Activated naive CD8-positive, alpha-beta T cell treated with anti-CD3 and anti-CD28 coated beads for 36 hours (primary cell): ENCODE measurements at places on chromosomes 5 and 9.

- H3K27ac ChIP-seq: no peak overlapping the region
- DNase-seq: no peak
- no peaks in the 10 kb centered on the region for H3K4me1 ChIP-seq
- no peaks in the 10 kb centered on the region for H3K36me3 ChIP-seq
These were observed 81.8 kb downstream of the ZNF618 start for GRCh38 chr9:113957821-113958341.

GRCh38 chr9:70043689-70044489 is at the start of gene MAMDC2:
Gene MAMDC2 (plus strand): TSS chr9:70043848. CDS start chr9:70044198, 350 bp downstream.
- no peak within 1 kb of the TSS for H3K27ac ChIP-seq
- DNase-seq: no peak
- peaks cover 64% of the 10 kb centered on the region for H3K27me3 ChIP-seq
- H3K36me3 ChIP-seq: no peaks in the 10 kb centered on the region
- H3K4me3 ChIP-seq: peak within 1 kb of the TSS; percentile 42

- no peak overlapping the region for H3K27ac ChIP-seq
- H3K36me3 ChIP-seq: no peaks in the 10 kb centered on the region
- H3K27me3 ChIP-seq: peaks cover 4% of the 10 kb centered on the region
These were observed 117.1 kb upstream of the WWC1 start for GRCh38 chr5:168174376-168174775.

DNA sequence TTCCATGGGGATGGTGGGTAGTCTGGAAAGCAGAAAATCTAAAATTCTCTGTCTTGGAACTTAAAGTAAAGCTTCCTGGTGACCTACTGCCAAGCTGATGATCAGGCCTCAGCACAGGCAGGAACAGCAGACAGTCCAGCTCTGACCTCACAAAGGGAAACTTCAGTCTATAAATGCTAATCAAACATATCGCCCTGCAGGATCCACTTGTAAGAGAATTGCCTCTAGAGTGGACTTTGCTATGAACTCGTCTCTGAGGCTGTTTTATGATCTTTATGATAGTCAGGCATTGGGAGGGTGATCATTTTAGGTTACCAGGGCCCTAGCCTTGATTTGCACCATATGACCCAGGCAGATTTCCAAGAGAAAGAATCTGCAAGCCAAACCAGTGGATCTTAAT is 67.6 kb upstream of the SELENOP start:
- no peaks in the 10 kb centered on the region for H3K4me1 ChIP-seq
- H3K36me3 ChIP-seq: no peaks in the 10 kb centered on the region
- DNase-seq: no peak
- H3K27me3 ChIP-seq: no peaks in the 10 kb centered on the region
- no peak overlapping the region for H3K4me3 ChIP-seq

GRCh38 chr5:162174358-162174974 is 106.9 kb downstream of the GABRG2 start:
- DNase-seq: no peak
- H3K4me3 ChIP-seq: no peak overlapping the region
- no peaks in the 10 kb centered on the region for H3K4me1 ChIP-seq
- H3K36me3 ChIP-seq: no peaks in the 10 kb centered on the region

DNA sequence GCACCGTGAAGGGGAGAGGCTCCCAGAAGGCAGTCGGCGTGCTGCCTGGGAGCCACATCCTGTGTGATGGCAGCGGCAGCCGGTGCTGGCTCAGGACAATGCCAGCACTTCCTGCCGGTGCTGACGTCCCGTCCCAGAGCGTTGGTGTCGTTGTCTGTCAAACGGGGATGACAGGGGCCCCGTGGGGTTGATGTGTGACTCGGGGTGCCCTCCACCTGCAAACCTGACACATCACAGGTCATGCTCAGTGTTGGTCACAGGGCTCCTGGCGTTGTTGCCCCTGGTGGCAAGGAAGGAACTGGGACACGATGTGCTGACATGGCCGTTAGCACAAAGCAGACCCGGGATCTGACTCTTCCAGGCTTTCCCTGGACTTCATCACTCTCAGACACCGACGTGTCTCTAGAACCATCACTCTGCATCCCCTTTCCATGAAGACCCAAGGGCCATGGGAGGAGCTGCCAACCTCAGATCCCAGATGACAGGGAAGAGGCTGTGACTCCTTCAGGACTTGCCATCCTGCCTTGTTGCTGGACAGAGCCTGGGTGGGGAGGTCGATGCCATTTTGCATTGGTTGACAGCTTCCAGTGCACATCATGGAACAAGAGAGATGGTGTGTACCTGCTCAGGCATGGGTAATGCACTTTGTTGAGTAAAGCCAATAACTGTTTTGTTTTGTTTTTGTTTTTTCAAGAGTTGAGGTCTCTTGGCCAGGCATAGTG is 21.5 kb downstream of the PLPP7 start:
- H3K27ac ChIP-seq: peak overlapping the region; percentile 76
- no peaks in the 10 kb centered on the region for H3K36me3 ChIP-seq
- no peaks in the 10 kb centered on the region for H3K27me3 ChIP-seq
- peaks cover 9% of the 10 kb centered on the region for H3K4me1 ChIP-seq
- no peak overlapping the region for H3K4me3 ChIP-seq

DNA sequence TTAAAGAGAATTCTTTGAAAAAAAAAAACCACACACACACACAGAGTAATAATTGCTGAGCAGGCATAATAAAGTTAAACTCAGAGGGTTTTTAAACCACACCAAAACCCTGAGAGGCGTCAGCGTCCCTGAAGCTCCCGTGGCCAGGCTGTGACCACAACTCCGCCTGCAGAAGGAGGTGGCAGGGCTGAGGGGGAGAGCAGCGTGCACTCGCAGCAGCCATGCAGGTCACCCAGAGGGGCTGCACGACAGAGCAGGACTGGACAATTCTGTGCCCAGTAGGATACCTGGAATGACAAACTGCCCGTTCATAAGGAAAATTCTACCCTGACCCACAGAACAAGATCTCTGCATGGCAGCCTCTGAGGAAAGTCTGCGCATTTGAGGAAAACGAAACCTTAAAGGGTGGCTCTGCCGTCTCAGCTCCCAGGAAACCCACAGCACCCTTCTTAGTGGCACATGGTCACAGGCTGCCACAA is 44.0 kb downstream of the ROR2 start:
- H3K4me1 ChIP-seq: peaks cover 17% of the 10 kb centered on the region
- DNase-seq: peak; percentile 55
- H3K27ac ChIP-seq: no peak overlapping the region
- H3K4me3 ChIP-seq: peak overlapping the region; percentile 55

GRCh38 chr9:33249087-33249658 is 9.2 kb downstream of the SPINK4 start:
- no peak overlapping the region for H3K27ac ChIP-seq
- H3K27me3 ChIP-seq: no peaks in the 10 kb centered on the region
- DNase-seq: no peak
- H3K4me3 ChIP-seq: no peak overlapping the region

GRCh38 chr9:93089481-93089991 is 6.5 kb upstream of the CARD19 start:
- no peak for DNase-seq
- H3K36me3 ChIP-seq: peaks cover 49% of the 10 kb centered on the region
- H3K27me3 ChIP-seq: no peaks in the 10 kb centered on the region
- peak overlapping the region; percentile 34 for H3K27ac ChIP-seq
- no peak overlapping the region for H3K4me3 ChIP-seq

DNA sequence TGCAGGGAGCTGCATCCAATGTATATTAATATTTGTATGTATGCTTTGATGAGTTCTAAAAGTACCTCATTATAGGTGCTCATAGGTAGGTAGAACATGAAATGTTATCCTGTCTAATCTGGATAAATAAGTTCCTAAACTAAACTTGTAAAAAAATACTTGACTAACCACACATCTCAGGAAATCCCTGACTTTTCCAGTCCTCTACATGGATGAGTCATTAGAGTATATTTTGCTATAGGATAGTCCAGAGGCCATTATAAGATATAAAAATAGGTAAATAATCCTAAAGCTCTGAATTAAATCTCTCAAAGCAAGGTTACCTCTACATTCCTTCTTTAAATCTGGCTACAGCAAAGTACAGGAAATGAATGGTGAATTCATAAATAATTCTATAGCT is 404.3 kb downstream of the RAB3C start:
- peaks cover 1% of the 10 kb centered on the region for H3K4me1 ChIP-seq
- H3K27me3 ChIP-seq: no peaks in the 10 kb centered on the region
- peaks cover 26% of the 10 kb centered on the region for H3K36me3 ChIP-seq
- H3K4me3 ChIP-seq: no peak overlapping the region
- no peak overlapping the region for H3K27ac ChIP-seq

DNA sequence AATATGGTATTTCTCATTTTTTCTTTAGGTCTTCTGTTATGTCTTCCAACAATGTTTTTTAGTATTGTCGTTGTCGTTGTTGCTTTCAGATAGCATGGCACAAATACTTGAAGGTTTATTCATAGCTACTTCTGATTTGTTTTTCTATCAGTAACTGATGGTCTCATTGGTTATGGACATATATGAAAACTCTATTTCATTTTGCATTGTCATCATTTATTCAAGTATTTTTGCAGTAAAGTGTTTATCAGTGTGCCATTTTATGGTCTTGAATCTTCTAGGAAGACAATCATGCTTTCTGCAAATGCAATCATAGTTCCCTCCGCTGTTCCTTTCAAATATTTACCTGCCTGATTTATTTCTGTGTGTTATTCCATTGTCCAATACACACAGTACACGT is 44.0 kb upstream of the PRUNE2 start:
- no peak overlapping the region for H3K27ac ChIP-seq
- no peaks in the 10 kb centered on the region for H3K4me1 ChIP-seq
- no peak for DNase-seq
- peaks cover 15% of the 10 kb centered on the region for H3K27me3 ChIP-seq
- no peak overlapping the region for H3K4me3 ChIP-seq

DNA sequence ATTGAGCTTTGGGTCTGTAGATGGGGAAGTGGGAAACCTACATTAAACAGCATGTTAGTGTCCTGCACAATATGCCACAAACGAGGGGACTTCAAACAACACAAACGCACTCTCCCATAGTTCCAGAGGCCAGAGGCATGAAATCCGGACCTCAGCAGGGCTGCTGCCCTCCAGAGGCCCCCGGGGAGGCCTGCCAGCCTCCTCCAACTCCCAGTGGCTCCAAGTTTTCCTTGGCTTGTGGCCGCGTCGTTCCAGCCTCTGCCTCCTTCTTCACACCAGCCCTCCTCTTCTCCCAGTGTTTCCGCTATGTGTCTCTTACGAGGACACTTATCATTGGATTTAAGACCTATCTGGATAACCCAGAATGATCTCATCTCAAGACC is 13.3 kb upstream of the COL5A1 start:
- H3K27ac ChIP-seq: no peak overlapping the region
- no peaks in the 10 kb centered on the region for H3K27me3 ChIP-seq
- no peak for DNase-seq
- no peaks in the 10 kb centered on the region for H3K36me3 ChIP-seq
- H3K4me3 ChIP-seq: no peak overlapping the region

DNA sequence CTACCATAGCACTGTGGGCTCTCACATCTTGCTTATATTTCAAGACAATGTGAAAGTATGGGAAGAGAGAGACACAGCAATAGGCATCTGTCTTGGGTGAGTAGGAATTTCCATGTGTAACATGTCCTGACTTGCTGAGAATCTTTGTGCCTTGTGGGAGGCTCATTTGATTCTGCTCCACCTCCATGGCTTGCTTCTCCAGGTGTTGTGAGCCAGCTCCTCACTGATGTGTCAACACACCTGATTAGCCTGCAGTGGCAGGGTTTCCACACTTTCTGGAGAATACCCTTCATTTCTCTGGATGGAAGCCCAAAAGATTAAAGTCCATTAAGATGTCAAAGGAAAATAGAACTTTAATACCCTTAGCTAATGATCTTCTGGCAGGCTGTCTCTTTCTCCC is 613.6 kb downstream of the ZNF608 start:
- no peaks in the 10 kb centered on the region for H3K36me3 ChIP-seq
- no peaks in the 10 kb centered on the region for H3K4me1 ChIP-seq
- H3K4me3 ChIP-seq: no peak overlapping the region
- H3K27me3 ChIP-seq: no peaks in the 10 kb centered on the region
- H3K27ac ChIP-seq: no peak overlapping the region

GRCh38 chr5:1176473-1177391 is 24.7 kb upstream of the SLC6A19 start:
- H3K4me1 ChIP-seq: peaks cover 6% of the 10 kb centered on the region
- no peak for DNase-seq
- H3K27me3 ChIP-seq: no peaks in the 10 kb centered on the region

GRCh38 chr5:6504677-6505415 is 56.2 kb downstream of the UBE2QL1 start:
- H3K27me3 ChIP-seq: peaks cover 30% of the 10 kb centered on the region
- no peak for DNase-seq
- no peaks in the 10 kb centered on the region for H3K4me1 ChIP-seq

DNA sequence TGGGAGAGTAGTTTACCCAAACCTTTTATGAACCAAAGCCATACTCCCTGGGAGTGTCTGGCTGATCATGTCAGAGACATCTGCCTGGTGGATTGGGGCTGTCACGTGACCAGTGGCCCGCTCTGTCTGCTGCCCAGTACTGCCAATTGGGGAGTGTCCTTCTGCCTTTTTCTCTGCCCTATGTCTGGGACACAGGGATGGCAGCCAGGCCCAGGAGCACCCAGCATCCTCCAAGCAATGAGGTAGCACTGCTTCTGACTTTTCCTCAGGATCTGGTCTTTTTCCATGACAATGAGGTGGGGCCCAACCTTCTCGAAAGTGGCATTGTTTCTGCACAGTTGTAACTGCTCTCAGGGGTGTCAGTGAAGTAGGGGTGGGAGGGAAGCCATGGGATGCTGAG is 21.8 kb downstream of the DAPK1 start:
- no peaks in the 10 kb centered on the region for H3K4me1 ChIP-seq
- no peaks in the 10 kb centered on the region for H3K36me3 ChIP-seq
- DNase-seq: no peak
- no peak overlapping the region for H3K4me3 ChIP-seq

GRCh38 chr9:82570226-82570625 is 492.7 kb downstream of the RASEF start:
- DNase-seq: no peak
- no peaks in the 10 kb centered on the region for H3K36me3 ChIP-seq
- no peak overlapping the region for H3K27ac ChIP-seq
- H3K4me1 ChIP-seq: no peaks in the 10 kb centered on the region
- H3K27me3 ChIP-seq: no peaks in the 10 kb centered on the region

DNA sequence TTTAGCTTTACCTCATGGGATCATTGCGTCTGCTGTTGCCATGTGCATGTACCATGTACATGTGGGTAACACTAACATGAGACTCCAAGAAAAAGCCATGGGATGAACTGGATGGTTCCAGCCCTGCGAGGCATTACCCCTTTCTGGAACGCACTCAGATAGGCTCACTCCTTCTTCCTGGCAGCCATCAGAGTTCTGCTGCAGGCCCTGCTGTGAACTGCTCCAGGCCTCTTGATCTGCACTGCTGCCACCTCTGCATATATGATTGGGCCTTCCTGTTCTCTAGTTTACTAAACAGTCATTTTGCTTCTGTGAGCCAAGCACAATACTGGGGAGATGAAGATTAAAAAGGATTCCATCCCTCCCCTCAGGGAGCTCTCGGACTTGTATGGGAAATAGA is 220.5 kb downstream of the CD180 start:
- DNase-seq: no peak
- no peaks in the 10 kb centered on the region for H3K4me1 ChIP-seq
- H3K36me3 ChIP-seq: no peaks in the 10 kb centered on the region
- H3K27me3 ChIP-seq: peaks cover 4% of the 10 kb centered on the region
- no peak overlapping the region for H3K27ac ChIP-seq
- H3K4me3 ChIP-seq: no peak overlapping the region

- H3K4me1 ChIP-seq: no peaks in the 10 kb centered on the region
- DNase-seq: no peak
- no peaks in the 10 kb centered on the region for H3K27me3 ChIP-seq
- H3K36me3 ChIP-seq: no peaks in the 10 kb centered on the region
- H3K27ac ChIP-seq: no peak overlapping the region
These were observed 249.8 kb upstream of the PRDM9 start for GRCh38 chr5:23257656-23258055.

GRCh38 chr9:111179577-111179976 is 141.3 kb upstream of the LPAR1 start:
- H3K27me3 ChIP-seq: peaks cover 18% of the 10 kb centered on the region
- no peak for DNase-seq
- H3K4me3 ChIP-seq: no peak overlapping the region
- no peaks in the 10 kb centered on the region for H3K36me3 ChIP-seq
